Osteocyte (in vitro differentiated cells): ENCODE measurements at places on chromosomes 13 and 19. TPM values are rescaled to one million over a fixed set of nuclear protein-coding genes. Genes with fewer than 3 reads are reported as not detected.

The TNNI3 gene
- total RNA-seq = 0.57 TPM in 1 of 2 replicates, not detected in the other

DNA sequence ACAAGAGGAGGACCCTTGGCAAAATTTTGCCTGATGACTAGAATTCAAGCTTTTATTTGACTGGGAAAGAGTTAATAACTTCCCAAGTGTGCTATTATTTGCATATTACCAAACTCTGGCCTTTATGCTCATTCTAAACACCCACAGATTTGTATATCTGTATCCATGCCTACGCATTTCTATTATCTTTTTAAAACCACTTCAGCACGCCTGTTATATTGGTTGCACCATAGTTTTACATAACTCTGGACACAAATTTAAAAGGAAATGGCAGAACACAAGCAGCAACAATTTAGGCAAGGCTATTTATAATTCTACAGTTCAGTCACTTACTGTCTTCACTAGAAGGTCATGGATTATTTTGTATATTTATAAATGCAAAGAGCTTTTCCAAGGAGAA, 3.7 kb upstream of the RASL11A start:
- H3K36me3 ChIP-seq = peaks cover 3% of the 10 kb centered on the region
- no peaks in the 10 kb centered on the region for H3K27me3 ChIP-seq
- no peak overlapping the region for H3K4me3 ChIP-seq
- H3K4me1 ChIP-seq = peaks cover 14% of the 10 kb centered on the region

DNA sequence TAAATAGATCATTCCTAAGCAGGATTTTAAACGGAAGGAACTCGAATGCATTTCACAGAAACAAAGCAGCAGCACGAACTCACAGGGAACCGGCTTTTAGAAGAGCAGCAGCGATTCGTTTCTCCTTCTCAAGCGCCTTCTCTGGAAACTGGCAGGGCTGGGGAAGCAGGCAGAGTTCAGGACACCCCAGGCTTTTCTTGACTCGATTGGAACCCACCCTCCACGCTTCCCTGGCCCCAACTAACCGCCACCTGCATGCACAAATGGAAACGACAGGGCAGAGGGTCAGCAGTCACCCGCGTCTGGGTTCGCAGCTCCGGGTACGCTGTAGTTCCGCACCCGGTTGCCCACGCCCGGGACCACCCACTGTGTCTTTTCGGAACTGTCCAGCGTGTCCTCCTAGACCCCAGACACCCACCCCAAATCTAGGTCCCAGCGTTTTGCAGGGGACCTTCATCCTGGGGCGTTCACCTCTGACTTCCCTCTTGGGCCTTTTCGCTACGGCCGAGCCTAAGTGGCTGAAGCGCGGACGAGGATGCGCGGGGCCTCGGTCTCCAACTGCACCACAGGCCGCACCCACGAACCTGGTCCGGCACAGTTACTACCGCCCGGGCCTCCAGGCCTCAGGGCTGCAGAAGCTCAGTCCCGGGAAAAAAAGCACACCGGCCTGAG, 500 bp downstream of the ZFP30 start:
- H3K27me3 ChIP-seq = no peaks in the 10 kb centered on the region
- peak overlapping the region; percentile 96 for H3K27ac ChIP-seq
- no peak for DNase-seq
- peak overlapping the region; percentile 97 for H3K4me3 ChIP-seq
- H3K4me1 ChIP-seq = peaks cover 27% of the 10 kb centered on the region

DNA sequence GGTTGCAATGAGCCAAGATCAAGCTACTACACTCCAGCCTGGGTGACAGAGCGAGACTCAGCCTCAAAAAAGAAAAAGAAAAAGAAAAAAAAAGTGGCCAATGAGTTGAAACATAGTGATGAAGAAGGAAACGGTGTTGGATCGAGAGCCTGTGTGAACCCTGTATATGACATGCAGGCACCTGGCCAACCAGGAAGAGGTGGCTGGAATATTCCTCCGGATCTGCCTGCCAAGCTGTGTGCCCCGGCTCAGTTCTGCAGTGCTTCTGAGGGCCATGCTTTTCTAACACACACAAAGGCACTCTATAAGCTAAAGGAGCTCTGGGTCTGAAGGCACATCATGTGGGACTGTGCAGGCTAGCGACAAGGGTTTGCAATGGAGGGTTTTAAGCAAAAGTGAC, 3.7 kb upstream of the ZNF444 start:
- no peak overlapping the region for H3K27ac ChIP-seq
- no peak overlapping the region for H3K4me3 ChIP-seq
- H3K27me3 ChIP-seq = no peaks in the 10 kb centered on the region
- no peaks in the 10 kb centered on the region for H3K36me3 ChIP-seq

DNA sequence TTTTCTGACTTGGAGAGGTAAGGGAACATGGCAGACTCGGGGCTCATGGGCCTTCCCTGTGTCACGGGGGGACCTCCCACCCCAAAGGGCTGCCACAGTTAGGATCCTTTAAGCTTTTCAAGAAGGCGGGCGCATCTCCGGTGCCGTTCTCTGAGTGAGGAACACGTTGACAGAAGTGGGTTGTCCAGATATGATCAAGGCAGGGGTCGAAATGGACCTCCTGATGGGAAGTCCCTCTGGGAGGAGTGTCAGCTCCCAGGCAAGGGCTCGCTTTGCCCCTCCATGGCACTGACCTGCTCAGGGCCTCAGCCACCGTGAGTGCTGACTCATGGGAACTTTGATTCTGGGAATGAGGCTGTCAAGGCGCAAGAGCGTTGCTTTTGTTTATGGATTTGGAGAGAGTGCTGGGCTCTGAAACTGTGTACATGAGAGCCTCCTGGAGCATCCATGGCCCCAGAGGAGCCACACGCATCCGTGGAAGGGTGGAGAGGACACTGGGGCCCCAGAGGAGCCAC, 6.5 kb upstream of the TEX29 start:
- DNase-seq = no peak
- H3K27me3 ChIP-seq = no peaks in the 10 kb centered on the region
- no peak overlapping the region for H3K27ac ChIP-seq
- H3K36me3 ChIP-seq = peaks cover 48% of the 10 kb centered on the region
- no peak overlapping the region for H3K4me3 ChIP-seq
